ENCODE measurements at places on chromosomes 12 and 14.

- DNase-seq = no peak
These were observed 2.3 kb upstream of the HOTAIR start for GRCh38 chr12:53976823-53977595.

- DNase-seq = no peak
These were observed 3.3 kb upstream of the PAPLN start for GRCh38 chr14:73234029-73234428.

- peak; percentile 59 for DNase-seq
These were observed 40.3 kb downstream of the FERMT2 start for GRCh38 chr14:52910572-52910971.

- no peak for DNase-seq
These were observed 320.6 kb downstream of the KCNC2 start for GRCh38 chr12:74889073-74889472.

DNA sequence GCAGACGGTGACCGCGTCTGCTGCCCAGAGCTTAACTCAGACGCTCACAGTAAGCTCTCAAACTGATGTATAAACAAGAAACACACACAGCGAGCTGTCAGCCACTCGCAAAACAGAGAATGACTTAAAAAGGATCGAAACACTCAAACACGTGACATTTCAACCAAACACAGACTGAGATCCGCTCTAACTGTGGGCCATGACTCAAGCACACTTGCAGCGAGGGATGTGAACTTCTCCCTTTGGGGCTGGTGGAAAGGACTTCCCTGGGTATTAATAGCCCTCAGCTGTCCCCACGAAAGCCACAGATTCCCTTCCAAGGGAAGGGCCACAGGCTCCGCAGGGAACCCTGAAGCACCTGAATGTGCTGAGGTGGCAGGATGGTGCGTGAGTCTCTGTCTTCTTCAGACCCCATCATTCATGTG lies 29.1 kb downstream of the CCDC88C start:
- DNase-seq = no peak

DNA sequence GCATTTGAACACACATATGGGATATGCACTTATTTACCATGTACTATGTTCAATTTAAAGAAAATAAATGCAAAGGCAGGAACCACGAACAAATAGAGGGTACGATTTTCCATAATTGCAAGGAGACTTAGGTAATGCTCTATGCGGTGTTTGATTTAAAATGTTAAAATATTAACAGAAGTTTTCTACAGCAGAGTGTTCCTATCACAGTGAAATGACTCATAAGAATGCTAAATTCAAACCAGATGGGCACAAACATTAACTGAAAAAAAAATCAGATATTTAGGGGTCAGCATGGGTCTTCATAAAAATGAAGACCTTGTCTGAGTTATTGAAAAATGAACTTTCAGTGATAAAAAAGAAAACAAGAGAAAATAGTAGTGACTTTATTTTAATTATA lies 65.4 kb downstream of the LLPH start:
- DNase-seq = no peak

DNA sequence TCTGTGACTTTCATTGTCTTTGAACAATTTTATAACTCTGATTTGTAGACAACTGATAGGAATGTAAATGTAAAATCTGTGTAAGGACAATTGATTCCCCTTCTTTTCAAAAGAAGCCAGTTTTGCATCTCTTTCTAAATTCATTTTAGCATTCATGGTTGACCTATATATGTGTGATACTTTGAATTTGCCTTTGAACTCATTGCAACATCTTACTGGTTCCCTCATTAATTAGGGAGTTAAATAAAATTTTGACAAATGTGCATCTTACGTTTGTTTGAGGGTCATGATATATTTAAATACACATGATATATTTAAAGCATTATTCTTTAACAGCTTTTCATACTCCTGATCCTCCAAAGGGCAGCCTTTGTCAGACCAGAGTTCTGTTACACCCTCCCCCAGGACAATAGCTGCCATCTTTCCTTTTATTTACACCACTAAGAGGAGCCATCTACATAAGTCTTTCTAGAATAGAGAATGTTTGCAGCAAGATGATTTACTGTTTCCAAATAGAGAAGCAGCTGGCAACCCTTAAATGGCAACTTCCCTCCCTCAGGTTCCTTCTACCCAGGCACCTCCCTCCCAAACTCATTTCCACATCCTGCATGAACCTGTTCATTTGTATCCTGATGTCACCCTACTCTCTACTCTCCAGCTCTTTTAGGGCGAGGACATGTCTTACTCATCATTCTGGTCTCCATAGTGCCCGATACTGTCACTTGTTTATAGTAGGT lies 40.2 kb upstream of the APPL2 start:
- no peak for DNase-seq

DNA sequence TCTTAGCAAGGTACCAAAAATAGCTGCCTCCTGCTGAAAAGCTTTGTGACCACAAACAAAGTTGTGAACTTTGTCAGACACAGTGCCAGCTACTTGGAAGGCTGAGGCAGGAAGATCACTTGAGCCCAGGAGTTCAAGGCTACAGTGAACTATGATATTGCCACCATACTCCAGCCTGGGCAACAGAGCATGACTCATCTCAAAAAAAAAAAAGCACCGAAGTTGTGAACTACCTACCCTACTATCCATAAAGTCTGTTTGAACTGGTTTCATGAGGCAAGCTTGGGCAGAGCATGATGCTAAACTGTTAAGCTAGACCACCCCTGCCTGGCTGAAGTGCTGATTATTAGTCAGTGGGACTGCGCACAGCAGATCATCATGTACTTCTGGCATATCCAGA lies 75.5 kb downstream of the RAD52 start:
- peak; percentile 15 for DNase-seq

GRCh38 chr12:47111392-47111778 lies 31.6 kb upstream of the AMIGO2 start:
- DNase-seq = no peak

DNA sequence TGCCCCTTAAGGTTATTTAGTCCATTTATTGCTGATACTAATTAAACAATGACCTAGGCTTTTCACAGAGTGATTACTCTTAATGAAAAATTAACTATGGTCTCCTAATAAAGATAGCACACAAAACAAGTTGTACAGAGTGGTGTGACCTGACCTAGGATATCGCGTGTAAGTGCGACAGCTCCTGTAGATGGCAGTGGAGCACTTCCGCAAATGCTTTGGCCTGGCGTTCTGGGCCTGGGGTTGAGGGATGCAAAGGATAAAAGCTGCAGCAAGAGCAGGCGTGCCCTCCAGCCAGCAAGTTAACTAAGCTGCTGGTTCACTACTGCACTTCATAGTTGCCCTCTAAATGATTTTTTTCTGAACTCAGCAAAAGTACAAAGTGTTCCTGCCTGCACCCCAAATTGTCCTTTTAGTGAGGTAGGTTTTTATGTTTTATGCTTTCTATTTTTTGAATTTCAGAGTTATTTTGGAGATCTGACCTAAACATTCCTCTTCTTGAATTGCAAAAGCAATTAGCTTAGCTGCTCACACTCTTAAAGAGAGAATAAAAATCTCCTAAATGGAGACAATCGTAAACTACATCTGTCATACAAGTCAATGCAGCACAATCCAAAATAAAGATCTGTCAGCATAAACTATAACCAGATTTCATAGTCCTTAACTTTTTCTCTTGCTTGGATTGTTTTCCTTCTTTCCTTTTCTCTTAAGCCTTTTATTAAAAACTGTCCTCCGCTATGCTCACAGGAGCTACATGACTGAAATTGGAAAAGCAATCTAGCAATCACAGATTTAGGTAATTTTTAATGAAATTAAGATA lies 379.6 kb downstream of the LRIG3 start:
- peak; percentile 91 for DNase-seq

DNA sequence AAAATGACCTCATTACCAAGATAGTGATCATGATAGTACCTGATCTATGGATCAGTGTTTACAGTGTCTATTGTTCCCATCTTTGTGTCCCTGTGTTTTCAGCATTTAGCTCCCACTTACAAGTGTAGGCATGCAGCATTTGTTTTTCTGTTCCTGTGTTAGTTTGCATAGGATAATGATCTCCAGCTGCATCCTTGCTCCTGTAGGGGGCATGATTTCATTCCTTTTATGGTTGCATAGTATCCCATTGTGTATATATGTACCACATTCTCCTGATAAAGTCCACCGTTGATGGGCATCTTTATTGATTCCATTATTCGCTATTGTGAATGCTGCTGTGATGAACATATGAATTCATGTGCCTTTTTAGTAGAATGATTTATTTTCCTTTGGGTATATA lies 215.4 kb upstream of the NAV3 start:
- DNase-seq = peak; percentile 7

Data from cardiac fibroblast (primary cell).